ENCODE measurements at places on chromosomes 11 and 22. TPM values are rescaled to one million over a fixed set of nuclear protein-coding genes. Genes with fewer than 3 reads are reported as not detected.

FOLH1 gene
- total RNA-seq, result not detected

GSTT2 gene
- not detected for total RNA-seq

KCNA4 gene
- total RNA-seq, result not detected

FIBIN gene
- total RNA-seq, result not detected

VWA5A gene
- 1.7 TPM for total RNA-seq
